ENCODE measurements at places on chromosomes 12 and 14.

DNA sequence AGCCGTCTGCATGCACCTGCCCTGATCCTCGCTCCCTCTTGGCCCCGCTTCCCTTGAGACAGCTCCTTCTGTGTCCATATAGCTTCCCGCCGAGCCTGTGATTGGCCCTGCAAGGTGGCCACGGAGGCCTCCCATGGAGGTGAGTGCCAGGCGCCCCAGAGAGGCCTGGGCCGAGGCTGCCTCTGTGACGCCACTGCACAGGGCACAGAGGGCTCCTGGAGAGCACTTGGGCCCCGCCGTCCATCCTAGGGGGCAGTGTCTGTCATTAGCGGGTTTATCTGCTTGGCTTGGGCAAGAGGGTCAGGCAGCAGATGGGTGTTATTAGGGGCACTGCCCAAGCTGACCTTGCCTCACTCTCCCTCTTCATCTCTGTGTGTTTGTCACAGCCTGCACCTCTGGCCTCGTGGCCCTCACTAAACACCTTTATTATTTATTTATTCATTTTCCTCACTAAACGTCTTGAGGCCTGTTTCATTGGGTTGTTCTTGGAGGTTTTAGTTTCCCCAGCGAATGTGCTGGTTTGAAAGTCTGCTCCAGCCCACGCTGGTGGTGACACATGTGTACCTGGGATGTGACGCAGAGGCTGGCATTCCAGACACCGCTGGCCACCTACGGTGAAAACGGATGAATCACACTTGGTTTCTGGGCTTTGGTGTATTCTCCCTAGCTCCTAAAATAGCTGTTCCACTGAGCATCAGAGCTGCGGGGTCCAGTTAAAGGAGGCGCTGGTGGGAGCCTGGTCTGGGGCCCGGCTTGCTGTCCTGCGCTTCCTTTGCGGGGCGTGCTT lies 5.9 kb downstream of the ZFYVE21 start:
- DNase-seq = no peak

- no peak for DNase-seq
These were observed 223.7 kb downstream of the PELI2 start for GRCh38 chr14:56341766-56342493.

DNA sequence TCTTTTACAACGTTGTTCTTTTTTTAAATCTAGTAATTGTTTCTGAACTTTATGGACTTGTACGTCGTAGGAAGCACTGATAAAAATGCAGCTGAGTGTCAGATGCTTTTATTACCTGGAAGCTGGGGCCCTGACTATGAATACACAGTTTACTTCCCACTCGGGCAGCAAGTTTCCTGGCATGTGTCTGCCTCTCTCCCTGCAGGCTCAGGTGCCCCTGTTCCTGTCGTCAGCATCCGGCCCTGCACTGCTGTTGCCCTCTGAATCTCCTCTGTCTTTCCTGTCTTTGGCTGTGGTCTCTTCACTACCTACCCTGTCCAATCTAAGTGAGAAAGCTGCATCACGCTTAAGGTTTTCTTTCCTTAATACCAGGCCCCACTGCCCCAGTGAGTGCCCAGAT lies 75.8 kb downstream of the PELI2 start:
- DNase-seq = no peak

- no peak for DNase-seq
These were observed 38.3 kb downstream of the NIN start for GRCh38 chr14:50792634-50793068.

GRCh38 chr14:51922624-51923023 lies 62.2 kb downstream of the GNG2 start:
- no peak for DNase-seq

GRCh38 chr12:80556566-80556965 lies 112.5 kb downstream of the PTPRQ start:
- no peak for DNase-seq

GRCh38 chr12:47709671-47710070 lies 3.8 kb upstream of the RPAP3 start:
- DNase-seq = no peak

GRCh38 chr12:93766796-93767523 lies 89.8 kb downstream of the CRADD start:
- DNase-seq = no peak

DNA sequence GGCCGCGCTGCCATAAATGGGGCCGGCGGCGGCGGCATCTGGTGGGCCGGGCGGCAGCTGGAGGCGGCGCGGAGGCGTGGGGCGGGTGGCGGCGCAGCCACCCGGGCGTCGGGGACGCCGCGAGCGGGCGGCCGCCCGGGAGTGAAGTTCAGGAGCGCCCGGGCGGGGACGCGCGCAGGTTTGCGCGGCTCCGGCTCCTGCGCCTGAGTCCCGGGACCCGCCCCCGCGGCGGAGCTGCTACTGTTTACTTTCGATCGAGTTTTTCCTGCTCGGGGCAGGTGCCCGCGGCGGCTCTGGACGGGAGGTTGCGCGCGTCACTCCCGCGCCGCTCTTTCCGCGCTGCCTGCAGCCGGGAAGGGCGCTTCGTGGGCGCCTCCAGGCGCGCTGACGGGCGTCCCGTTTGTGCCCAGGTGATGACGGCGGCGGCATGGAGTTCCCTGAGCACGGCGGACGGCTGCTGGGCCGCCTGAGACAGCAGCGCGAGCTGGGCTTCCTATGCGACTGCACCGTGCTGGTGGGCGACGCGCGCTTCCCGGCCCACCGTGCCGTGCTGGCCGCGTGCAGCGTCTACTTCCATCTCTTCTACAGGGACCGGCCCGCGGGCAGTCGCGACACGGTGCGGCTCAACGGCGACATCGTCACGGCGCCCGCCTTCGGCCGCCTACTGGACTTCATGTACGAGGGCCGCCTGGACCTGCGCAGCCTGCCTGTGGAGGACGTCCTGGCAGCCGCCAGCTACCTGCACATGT lies at the start of gene ZBTB42:
Gene ZBTB42 (plus strand): TSS at position 331 of the 749 bp plus-strand sequence. CDS start 97 bp downstream, at position 428.
- DNase-seq = no peak

GRCh38 chr12:112559784-112560183 lies 141.0 kb downstream of the PTPN11 start:
- no peak for DNase-seq

- no peak for DNase-seq
These were observed 273.6 kb downstream of the SUDS3 start for GRCh38 chr12:118649765-118650585.

DNA sequence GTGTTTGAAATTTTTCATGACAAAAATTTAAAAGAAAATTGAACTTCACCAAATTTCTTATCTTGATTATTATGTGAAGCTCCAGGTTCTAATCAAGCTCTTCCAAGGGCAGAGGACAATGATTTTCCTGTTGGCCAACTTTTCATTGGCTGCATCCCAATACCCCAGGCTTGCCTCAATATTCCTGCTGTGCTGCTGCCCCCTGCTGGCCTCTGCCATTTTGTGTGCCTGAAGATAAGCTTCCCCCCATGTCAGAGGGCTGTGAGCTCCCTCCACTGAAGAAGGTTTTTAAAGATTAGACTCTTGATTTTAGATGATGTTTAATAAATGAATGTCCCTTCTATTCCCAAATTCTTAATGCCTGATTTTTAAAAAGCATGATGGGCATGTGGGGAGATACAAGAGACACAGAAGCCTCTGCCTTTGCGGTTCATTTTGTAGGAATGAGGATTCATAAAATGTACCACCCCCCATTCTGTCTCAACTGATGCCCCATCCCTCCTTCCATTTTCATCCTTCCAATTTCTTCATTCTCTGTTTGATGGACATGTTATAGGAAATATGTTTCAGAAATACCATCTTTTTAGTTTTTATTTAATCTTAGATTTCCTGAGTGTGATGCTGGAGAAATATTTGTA lies 76.7 kb upstream of the RGS6 start:
- DNase-seq = no peak

- DNase-seq = no peak
These were observed 26.7 kb downstream of the DNM1L start for GRCh38 chr12:32705783-32706182.

DNA sequence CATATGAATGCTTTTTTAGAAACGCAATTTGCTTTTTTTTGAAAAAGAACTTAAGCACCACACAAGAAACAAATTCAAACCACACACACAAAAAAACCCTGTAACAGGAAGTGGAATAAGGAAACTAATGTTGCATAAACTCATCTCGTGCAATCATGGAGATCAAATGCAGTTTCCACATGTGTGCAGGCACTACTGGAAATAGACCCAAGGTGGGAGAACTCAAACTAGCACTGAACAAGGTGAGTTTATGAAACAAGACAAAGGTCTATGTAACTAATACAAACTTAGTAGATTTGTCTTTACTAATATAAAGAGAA lies 17.5 kb downstream of the NIN start:
- no peak for DNase-seq

GRCh38 chr14:29205658-29206057 lies 439.1 kb downstream of the FOXG1 start:
- no peak for DNase-seq

- DNase-seq = no peak
These were observed 29.6 kb upstream of the PRMT8 start for GRCh38 chr12:3461391-3461790.

- DNase-seq = no peak
These were observed 133.2 kb downstream of the PRKCH start for GRCh38 chr14:61454545-61454944.

DNA sequence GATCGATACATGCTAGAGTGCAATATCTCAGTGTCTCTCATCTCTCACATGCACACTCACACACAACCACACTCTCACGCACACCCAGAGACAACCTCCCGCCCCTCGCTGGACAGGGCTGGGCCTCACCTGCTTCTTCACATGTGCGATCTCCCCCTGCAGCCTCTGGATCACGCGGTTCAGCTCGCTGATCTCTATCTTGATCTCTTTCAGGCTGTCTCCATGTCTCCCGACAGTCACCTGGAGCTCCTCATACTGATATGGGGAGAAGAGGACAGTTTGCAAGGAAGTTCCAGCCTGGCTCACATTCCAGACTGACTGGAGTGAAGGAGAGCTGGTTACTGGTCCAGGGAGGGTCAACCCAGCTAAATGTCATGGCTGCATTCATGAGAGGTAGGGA lies 4.4 kb downstream of the KRT2 start:
- DNase-seq = no peak

GRCh38 chr12:66716522-66716921 lies 37.6 kb upstream of the GRIP1 start:
- DNase-seq = no peak

Measured in NCI-H2081 treated with DMSO at 0.1 percent for 48 hours (cell line).